Adipocyte (in vitro differentiated cells): ENCODE measurements at places on chromosomes 7 and 10.

- no peak for DNase-seq
Measured at GRCh38 chr10:129102906-129103693, 363.9 kb upstream of the MGMT start.

DNA sequence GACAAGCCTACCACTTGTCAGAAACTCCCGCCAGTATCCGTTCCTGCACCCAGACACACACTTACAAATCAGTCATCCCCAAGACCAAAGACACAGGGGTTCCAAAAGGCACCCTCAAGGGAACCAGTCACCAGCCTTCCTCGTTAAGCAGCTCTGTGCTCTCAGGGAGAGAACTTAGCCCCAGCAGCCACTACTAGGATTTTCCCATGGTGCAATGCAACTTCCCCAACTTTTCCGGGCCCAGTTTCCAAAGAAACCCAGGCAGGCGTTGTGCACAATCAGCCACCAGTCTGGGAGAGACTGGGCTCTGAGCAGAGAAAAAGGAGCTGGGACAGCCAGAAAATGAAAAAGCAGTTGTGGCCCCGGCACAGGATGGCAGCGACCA lies 1.2 kb downstream of the DLG5 start:
- DNase-seq, result peak; percentile 74

DNA sequence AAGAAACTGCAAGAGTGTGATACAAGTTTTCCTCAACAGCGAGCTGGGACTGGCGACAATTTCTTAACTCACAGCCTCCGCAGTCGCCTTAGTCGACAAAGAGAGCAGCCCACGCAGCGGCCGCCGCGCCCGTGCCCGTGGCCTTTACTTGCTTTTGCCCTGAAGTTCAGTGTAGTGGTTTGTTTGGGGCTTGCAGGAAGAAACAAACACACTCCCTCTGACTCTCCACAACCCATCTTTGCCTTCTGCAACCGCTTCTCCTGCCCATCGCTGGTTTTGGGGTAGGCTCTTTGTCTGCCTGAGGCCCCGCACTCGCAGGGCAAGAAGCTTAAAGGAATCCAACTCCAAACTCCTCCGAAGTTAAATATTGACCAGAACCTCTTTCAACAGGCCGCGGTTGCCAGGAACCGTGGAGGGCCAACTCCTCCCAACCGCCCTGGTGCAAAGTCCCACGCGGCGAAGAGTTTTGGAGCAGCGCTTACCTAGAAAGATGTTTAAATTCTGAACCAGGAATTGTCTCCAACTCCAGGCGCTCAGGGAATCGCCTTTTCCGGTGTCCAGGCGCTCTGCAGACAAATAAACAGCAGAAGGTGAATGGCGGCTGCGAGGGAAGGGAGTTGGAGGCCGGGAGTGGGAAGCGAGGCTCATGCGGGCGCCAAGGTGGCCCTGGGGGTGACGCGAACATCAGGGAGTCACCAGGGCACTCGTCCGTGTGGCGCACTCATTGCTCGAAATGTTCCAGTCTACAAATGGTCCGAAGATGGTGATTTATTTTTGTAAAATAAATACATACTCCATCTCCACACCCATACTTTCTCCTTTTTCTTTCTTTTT lies 8.3 kb downstream of the HOXA4 start:
- no peak for DNase-seq

- no peak for DNase-seq
Measured at GRCh38 chr7:111933609-111934008, 272.6 kb downstream of the DOCK4 start.

- DNase-seq, result peak; percentile 41
Measured at GRCh38 chr10:123009105-123009820, 457 bp downstream of the ACADSB start.

- no peak for DNase-seq
Measured at GRCh38 chr7:27187475-27188385, 2.7 kb upstream of the HOXA11 start.

DNA sequence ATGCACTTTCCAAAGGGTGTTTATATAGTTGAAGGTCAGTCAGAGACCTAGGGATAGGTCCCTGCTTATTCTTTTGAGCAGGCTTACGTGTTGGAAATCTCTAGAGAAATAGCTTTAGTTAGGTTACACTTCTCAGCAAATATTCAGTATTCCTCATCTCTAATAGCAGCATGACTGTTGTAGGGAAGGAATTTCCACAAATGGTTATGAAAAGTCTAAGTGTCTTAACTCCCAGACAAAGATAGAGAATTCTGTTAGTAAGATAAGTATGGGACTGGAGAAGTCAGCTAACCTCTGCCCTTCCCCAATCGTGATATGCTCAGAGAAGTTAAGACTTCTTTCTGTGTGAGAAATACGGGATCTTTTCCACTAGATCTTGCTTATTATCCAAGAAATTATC lies 16.5 kb downstream of the SGPL1 start:
- no peak for DNase-seq

- no peak for DNase-seq
Measured at GRCh38 chr10:86221442-86222335, 144.9 kb downstream of the GRID1 start.

DNA sequence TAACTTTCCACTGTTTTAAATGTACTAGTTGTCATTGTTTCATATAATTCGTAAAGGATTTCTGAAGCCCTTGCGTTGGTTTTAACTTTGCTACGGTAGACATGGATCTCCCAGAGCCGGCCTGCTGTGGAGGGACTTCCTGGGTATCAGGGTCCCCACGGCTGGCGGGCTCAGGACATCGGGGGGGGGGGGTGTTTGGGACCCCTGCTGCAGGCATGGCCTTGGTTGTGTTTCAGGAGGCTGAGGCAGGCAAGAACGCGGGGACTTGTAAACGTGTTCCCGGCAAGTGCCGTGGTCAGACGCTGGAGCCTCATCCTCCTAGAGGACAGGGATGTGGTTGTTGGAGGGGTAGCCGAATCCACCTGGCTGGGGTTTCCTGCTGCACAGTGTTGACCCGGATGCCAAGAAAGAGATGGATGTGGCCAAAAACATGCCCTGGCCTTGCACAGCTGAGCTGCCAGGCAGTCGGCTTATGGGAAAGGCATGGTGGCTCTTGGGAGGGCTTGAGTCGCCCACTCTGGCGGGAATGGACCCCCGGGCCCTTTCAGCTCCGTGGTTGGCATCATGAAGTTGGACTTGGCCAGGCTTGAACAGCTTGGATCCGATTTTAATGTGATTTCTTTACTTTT lies 21.4 kb upstream of the CHST12 start:
- DNase-seq, result no peak

DNA sequence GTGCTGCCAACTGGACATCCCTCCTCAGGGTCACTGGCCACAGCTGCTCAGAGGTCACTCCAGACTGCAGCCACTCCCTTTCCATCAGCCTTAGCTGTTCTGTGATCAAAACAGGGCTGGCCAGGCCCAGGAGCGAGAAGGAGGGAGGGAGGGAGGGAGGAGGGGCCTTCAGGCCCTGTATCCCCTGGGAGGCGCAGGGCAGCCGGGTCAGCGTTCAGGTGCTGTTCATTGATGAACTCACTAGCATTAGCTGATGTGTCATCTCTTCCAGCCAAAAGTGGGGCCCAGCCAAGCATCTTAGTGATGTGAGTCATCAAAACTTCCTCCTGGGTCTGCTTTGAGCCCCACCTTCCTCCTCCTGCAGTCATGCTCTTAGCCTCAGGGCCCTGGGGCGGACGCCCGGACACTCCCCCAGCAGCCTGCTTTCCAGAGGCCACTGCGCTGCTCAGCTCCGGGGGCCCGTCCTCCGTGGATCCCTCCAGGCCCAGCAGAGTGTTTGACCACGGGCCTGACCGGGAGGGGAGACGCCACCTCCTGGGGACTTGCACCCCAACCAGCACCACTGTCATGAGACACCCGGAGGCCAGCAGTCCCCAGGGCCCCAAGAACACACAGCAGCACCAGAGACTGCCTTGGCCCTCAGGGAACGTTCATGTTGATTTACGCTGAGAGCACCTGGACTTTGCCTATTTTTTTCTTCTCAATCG lies 149.2 kb downstream of the PRKAG2 start:
- peak; percentile 98 for DNase-seq

- DNase-seq, result peak; percentile 87
Measured at GRCh38 chr7:134755422-134756022, 23.9 kb upstream of the CALD1 start.

GRCh38 chr7:7428806-7429205 lies 106.9 kb downstream of the COL28A1 start:
- peak; percentile 80 for DNase-seq
